ENCODE measurements at places on chromosomes 7 and 10.

- no peak for DNase-seq
Observed at GRCh38 chr10:26217396-26218086, 967 bp downstream of the GAD2 start.

GRCh38 chr10:48505394-48506112 lies 99.3 kb downstream of the ARHGAP22 start:
- no peak for DNase-seq

DNA sequence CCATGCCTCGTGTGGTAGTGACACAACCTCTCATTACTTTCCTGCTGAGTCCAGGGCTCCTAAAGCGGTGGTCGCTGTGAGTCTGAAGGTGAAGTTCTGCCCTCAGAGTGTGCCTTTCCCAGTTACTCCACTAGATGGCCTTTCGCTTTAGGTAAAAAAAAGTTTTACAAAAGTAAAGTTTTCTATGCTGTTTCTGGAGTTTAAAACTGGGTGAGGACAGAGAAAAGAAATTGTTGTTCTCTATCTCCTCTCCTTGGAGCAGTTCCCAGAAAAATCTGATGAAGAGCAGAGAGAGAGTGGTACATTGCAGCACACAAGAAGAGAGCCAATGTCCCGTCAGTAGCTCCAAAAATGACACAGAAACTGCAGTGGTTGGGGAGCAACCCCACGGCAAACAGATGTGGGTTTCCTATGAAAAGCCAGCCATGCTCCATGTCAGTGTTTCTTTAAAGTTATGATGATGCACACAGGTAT lies 257.1 kb downstream of the GLI3 start:
- DNase-seq, result no peak

DNA sequence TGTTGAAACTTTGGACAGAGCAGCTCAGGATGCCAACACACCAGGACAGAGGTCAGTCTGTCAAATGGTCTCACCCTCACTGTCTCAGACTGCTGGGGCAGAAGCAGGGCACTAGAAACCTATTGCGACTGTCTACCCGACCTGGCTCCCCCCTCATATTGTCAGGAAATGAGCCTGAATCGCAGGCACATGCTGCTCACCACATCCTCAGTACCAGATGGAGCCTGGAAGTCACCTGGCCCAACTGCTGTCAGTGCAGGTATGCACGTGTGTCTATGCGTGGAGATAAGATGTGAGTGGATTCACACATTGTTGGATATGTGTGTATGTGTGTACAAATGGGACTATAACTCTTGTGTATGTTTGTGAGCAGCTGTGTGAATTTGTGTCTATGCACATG lies 3.2 kb upstream of the CDHR1 start:
- DNase-seq, result no peak

GRCh38 chr7:130996205-130996832 lies 262.3 kb upstream of the KLF14 start:
- no peak for DNase-seq

DNA sequence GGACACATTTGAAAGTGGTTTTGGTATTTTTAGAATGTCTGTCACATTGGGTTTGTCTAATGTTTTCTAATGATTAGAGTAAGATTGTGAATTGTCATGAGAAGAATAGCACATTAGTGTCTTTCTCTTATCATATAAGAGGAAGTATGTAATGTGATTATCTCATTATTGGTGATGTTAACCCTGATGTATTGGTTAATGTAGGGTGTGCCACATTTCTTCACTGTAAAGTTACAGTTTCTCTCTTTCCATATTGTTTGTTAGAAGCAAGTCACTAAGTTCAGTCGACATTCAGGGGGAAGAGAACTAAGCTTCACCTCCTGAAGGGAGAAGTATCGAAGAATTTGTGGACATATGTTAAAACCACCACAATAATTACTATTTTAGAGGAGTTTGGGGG lies 56.3 kb upstream of the DNAH11 start:
- no peak for DNase-seq

Data from NCI-H1694 (cell line).